ENCODE measurements at places on chromosomes 16 and 17.

- peak; percentile 74 for DNase-seq
These were observed 15.8 kb upstream of the CAVIN1 start for GRCh38 chr17:42438600-42439567.

DNA sequence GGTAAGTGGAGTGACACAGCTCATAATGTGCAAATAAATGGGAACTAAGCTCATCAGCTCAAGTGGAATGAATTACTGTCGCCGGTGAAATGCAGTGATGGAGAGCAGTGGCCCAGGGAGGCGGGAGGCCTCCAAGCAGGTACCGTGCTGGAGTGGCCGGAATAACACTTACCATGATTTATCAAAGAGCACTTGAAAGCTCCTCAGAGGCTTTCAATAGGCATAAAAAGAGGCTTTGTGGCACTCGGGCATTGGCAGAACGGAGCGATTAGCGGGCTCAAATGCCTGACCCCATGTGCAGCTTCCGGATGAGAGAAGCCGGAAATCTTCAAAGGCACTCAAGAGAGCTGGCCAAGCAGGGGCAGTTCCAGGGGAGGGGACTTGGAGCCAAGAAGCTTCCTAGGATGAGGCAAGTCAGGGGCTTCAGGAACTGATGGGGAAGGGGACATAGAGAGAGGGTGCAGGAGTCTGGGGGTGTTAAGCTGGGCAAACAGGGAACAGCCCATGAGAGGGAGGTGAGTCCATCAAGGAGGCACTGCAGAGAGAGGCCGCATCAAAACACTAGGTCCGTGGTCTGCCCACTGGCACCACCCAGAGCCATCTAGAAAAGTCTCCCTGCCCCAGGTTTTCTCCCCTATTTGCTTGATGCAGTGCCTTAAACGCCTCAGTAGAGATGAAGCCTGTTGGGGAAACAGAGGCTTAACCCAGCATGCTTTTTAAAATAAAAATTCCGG is 144.0 kb upstream of the IRX6 start:
- DNase-seq = no peak

DNA sequence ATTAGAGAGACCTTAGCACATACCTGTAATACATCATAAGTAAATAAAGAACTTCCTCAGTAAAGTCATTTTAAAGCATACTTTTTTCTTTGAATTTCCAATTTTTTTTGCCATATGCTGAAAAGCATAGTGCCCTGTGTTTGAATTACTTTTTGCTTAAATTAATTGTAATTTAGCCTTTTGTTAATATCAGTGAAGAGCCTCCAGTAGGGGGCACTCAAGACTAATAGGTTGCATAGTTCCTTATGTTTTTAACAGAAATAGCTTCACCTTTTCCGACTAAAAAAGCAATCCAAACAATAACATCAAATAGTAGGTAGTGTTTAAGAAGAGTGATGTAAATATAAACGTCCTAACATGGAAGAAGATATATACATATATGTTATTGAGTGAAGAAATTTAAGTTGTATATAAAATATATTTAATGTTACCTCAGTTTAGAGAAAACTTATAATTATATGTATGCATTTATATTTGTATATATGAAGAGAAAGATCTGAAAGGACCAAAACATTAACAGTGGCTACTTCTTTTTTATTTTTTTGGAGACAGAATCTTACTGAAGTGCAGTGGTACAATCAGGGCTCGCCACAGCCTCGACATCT is 18.6 kb downstream of the RAD51C start:
- no peak for DNase-seq

DNA sequence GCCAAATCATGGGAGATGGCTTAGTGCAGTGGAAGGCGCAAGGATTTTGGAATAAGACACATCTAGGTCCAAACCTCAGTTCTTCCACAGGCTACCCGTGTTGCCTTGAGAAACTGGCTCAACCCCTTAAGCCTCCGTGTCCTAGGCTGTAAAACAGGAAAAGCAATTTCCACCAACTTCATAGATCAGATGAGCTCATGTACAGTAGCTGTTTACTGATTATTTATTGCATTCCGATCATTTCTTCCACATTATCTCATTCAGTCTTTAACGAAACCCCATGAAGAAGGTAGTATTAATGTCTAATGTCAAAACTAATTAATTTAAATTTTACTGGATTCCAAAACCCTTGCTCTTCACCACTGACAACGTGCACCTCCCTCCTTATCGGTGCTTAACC is 231.6 kb downstream of the GRIN2A start:
- no peak for DNase-seq

DNA sequence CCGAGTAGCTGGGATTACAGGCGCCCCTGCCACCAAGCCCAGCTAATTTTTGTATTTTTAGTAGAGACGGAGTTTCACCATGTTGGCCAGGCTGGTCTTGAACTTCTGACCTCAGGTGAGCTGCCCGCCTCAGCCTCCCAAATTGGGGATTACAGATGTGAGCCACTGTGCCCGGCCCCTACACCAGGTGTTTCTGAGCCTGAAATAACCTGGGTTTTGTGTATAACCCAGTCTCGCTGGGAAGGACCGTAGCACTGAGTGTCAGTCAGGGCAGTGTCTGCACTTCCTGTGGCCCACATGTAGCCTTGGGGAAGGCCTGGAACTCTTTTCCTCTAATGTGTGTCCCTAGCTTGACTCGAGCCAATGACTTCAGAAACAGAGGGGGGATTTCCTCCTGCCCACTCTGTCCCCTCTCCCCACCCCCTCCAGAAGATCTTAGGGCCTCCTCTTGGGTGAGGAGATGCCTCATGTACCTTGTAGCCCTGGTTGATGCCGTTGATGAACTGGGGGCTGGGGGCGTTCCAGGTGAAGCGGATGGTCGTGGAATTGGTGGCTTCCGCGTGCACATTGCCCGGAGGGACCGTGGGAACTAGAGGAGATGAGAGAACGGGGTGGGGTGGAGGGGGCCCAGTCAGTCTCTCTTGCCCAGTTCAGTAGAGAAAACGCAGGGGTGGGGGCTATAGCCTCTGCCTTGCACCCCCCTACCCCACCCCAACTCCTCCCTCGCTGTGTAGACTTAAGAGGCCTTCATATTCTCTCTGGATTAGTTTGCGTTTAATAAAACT is 102.6 kb upstream of the CDC42EP4 start:
- no peak for DNase-seq

DNA sequence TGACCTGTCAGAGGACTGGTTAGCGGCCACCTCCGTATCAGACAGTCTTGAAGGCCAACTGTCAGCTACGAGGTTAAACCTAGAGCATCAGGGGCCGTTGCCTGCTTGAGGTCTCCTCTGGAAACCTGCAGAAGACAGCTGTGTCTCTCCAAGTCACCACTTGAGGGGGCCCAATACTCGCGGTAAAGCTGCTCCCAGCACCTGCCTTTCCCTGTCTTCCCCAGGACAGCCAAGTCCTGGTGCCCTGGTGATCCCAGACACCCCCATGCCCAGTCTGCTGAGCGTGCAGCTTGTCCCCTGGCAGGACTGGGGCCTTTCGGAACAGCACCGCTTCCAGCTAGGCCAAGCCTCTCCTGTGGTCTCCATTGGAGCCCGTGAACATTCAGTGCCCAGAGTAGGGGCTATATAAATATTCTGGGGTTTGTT is 80.1 kb downstream of the DNAH17 start:
- DNase-seq = peak; percentile 92
